ENCODE measurements at places on chromosomes 3 and 15. TPM values are rescaled to one million over a fixed set of nuclear protein-coding genes. Genes with fewer than 3 reads are reported as not detected.

TTLL13 gene
- not detected for total RNA-seq

RARB gene
- total RNA-seq, result 7.8 TPM

SLC7A14 gene
- total RNA-seq, result 5.6 TPM

SYNPR gene
- total RNA-seq, result 45.7 TPM

ATP2B2 gene
- total RNA-seq, result 109 TPM

PLSCR2 gene
- not detected for total RNA-seq

RBM6 gene
- total RNA-seq, result 213 TPM

BFSP2 gene
- 2.5 TPM for total RNA-seq

CLRN1 gene
- not detected for total RNA-seq
